Immature natural killer cell (primary cell): ENCODE measurements at places on chromosomes 4 and X. TPM values are rescaled to one million over a fixed set of nuclear protein-coding genes. Genes with fewer than 3 reads are reported as not detected.

Gene SAGE1
- not detected for polyA plus RNA-seq

Gene DAPP1
- 13.2 TPM for polyA plus RNA-seq

Gene BBS12
- 0.19 TPM for polyA plus RNA-seq

Gene C4orf50
- 0.04 TPM for polyA plus RNA-seq

Gene PDCL2
- not detected for polyA plus RNA-seq

- H3K27ac ChIP-seq: no peak overlapping the region
- DNase-seq: no peak
- no peaks in the 10 kb centered on the region for H3K36me3 ChIP-seq
- H3K4me3 ChIP-seq: no peak overlapping the region
- H3K27me3 ChIP-seq: peaks cover 21% of the 10 kb centered on the region
- peaks cover 15% of the 10 kb centered on the region for H3K4me1 ChIP-seq
Measured at GRCh38 chr4:127783955-127784770, 2.0 kb downstream of the HSPA4L start.

GRCh38 chr4:115315182-115315581 is 201.8 kb upstream of the NDST4 start:
- no peaks in the 10 kb centered on the region for H3K4me1 ChIP-seq
- H3K36me3 ChIP-seq: no peaks in the 10 kb centered on the region
- DNase-seq: no peak
- H3K4me3 ChIP-seq: no peak overlapping the region

- no peaks in the 10 kb centered on the region for H3K4me1 ChIP-seq
- H3K36me3 ChIP-seq: peaks cover 12% of the 10 kb centered on the region
- no peak overlapping the region for H3K4me3 ChIP-seq
- peak overlapping the region; percentile 2 for H3K27ac ChIP-seq
- H3K27me3 ChIP-seq: peaks cover 4% of the 10 kb centered on the region
Measured at GRCh38 chrX:47880927-47881326, 44.2 kb downstream of the ZNF81 start.

GRCh38 chr4:71221510-71222466 is 117.0 kb upstream of the SLC4A4 start:
- H3K4me1 ChIP-seq: peaks cover 41% of the 10 kb centered on the region
- H3K27me3 ChIP-seq: peaks cover 5% of the 10 kb centered on the region
- no peak overlapping the region for H3K27ac ChIP-seq

DNA sequence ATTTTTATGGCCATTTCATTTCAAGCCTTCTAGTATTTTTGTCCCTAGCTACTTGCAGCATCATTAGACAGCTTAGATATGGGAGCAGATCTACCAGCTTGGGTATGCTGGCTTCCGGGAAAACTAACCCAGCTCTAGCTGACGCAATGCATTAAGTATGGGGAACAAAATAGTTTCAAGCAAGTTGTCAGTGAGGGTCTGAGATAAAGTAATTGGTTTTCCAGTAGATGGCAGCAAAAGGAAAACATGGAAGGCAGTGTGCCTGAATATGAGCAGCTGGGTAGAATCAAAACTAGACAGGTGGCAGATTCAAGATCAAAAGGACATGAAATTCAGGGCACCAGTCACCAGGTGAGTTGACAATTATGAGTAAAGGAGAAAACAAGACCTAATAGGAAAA is 340.9 kb upstream of the CTSO start:
- H3K4me3 ChIP-seq: no peak overlapping the region
- no peak overlapping the region for H3K27ac ChIP-seq
- H3K27me3 ChIP-seq: no peaks in the 10 kb centered on the region

DNA sequence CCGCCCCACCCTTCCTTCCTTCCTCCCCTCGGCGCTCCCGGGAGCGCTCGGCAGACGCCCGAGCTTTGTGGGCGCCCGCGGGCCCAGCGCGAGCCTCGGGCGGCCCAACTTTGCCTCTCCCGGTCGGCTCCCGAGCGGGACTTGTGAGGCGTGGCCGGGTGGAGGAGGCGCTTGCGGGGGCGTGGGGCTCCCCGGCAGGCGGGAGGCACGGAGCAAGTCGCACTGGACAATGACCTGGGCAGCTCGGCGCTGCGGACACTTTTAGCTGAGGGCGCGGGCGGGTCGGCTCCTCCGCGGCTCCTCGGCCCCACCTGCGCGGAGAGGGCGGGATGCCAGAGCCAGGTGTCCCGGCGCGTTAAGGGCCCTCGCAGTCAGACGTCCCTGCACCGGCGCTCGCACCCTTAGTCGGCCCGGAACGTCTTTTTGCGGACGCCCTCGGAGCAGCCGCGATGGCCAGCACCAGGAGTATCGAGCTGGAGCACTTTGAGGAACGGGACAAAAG is 385 bp downstream of the DCLK2 start:
- no peaks in the 10 kb centered on the region for H3K36me3 ChIP-seq
- no peak overlapping the region for H3K27ac ChIP-seq
- peaks cover 4% of the 10 kb centered on the region for H3K4me1 ChIP-seq
- H3K4me3 ChIP-seq: no peak overlapping the region
- H3K27me3 ChIP-seq: peaks cover 26% of the 10 kb centered on the region

DNA sequence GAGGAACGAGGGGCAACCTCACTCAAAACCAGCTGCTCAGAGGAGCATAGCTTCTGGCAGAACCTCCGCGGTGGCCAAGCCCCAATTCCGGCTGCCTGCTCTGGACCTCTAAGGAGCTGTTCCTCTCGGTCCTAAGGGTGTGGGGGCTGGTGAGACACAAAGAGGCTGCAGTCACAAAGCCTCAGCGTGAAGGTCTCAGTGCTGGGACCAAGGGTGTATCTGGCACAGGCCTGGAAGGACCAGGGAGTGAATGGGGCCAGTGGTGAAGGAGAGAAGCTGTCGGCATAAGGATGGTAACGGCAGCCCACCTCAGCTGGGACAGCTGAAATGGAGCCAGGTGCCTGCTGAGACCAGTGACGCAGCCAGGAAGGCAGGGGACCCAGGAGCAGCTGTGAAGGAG is 5.3 kb downstream of the PDE6B start:
- no peaks in the 10 kb centered on the region for H3K27me3 ChIP-seq
- H3K36me3 ChIP-seq: no peaks in the 10 kb centered on the region
- no peak overlapping the region for H3K27ac ChIP-seq
- H3K4me1 ChIP-seq: no peaks in the 10 kb centered on the region
- DNase-seq: no peak

DNA sequence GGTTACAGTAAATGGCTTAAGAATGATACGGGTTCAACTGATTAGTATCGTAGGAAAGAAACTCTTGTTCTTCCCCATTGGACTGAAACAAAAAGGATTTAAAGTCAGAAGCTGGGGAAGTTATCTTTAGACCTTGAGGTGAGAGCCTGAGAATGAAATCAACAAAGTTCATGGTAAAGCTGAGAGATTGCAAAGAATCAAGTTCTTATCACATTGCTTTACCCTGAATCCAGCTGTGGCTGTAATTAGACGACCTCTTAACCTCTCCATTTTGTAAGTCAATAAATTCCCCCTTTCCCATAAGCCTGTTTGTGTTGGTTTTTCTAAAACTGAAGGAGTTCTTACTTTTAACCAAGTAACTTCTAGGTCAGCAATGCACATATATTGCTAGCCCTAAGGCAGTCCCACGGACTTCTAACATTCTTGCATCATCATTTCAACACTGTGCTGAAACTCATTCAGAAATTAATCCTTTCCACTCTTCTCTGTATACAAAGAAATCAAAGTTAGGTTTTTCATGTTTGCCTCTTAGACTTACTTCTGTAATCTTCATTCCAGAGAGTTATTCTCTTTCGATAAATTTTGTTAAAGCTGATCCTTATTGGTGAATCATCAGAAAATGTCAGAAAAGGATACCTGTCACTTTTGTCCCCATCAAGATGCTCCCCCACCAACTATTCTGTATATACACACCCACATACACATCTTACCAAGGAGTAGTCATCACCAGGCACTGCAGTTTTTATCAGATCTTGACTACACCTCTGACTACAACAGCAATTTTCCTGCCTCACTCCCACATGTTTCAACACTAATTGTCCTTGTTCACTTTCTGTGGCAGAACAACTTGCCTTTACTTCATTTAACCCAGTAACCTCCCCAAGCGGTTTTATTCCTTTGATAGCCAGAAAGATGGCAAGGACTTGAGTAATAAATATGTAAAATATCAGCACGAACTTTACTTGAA is 77.9 kb upstream of the STK26 start:
- H3K36me3 ChIP-seq: no peaks in the 10 kb centered on the region
- peaks cover 10% of the 10 kb centered on the region for H3K27me3 ChIP-seq
- H3K27ac ChIP-seq: no peak overlapping the region
- no peak for DNase-seq

DNA sequence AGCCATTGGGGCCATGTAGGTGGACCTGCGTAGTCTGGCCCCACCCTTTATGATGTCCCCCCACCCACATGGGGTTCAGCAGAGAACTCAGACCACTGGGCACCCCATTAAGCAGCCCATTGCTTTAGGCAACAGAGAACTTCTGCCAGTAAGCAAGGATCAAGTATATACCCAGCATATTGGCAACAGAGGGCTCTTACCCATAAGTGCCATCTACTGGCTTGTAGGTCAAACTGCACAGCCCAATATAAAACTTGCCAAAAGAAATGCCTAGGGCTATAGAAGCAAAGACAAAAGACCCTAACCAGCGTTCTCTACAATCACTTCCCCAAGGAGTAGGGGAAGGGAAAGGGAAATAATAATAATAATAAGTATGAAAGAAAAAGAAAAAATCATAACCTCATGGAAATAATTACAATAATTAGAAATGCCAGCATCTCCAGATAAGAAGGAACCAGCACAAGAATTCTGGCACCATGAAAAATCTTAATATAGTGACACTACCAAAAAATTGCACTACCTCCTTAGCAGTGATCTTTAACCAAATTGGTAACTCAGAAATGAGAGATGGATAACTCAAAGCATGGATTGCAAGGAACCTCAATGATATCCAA is 1090.7 kb downstream of the FAT4 start:
- no peak for DNase-seq
- no peak overlapping the region for H3K4me3 ChIP-seq
- no peaks in the 10 kb centered on the region for H3K36me3 ChIP-seq
- no peaks in the 10 kb centered on the region for H3K27me3 ChIP-seq
- no peak overlapping the region for H3K27ac ChIP-seq

DNA sequence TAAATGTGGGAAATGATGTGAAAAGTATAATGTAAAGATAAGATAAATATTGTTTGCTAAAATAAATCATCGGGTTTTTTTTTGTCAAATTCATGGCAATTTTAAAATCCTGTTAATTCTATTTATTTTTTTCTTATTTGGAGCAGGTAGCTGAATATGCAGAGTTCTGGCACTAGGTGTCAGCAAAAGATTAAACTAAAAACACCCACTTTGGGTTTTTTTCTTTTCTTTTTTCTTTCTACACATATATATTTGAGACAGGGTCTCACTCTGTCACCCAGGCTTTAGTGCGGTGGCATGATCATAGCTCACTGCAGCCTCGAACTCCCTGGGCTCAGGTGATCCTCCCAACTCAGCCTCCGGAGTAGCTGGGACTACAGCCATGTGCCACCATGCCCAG is 6.9 kb upstream of the RAP2C start:
- no peaks in the 10 kb centered on the region for H3K4me1 ChIP-seq
- no peaks in the 10 kb centered on the region for H3K36me3 ChIP-seq
- no peak overlapping the region for H3K27ac ChIP-seq
- no peak overlapping the region for H3K4me3 ChIP-seq

- no peak for DNase-seq
- peaks cover 5% of the 10 kb centered on the region for H3K36me3 ChIP-seq
- peaks cover 44% of the 10 kb centered on the region for H3K4me1 ChIP-seq
- no peak overlapping the region for H3K27ac ChIP-seq
- H3K4me3 ChIP-seq: peak overlapping the region; percentile 19
Measured at GRCh38 chr4:148004228-148004857, 272.5 kb downstream of the ARHGAP10 start.

DNA sequence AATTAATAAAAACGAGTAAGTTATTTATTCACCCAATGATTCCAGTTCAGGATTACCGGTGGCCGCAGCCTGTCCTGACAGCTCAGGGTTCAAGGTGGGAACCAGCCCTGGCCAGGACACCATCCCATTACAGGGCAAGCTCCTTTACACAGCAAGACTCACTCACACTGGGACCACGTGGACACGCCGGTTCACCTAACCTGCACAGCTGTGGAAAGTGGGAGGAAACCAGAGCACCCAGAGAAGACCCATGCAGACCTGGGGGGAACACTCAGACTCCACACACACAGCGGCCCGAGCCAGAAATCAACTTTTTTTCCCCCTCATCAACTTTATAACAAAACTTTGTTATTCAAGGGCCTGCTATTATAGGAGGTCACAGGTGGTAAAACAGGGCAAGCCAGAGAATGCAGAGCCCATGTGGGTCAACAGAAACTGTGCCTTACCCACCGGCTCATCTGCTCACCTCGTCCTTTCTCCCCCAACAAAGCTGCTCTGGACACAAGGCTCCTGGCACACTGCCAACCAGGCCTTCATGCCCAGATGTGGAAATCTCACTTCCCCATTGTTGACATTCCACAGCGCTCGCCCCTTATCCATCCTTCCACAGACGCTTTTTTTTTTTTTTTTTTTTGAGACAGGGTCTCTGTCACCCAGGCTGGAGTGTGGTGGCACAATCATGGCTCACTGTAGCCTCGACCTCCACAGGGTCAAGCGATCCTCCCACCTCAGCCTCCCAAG is 8.0 kb upstream of the ODAPH start:
- peaks cover 18% of the 10 kb centered on the region for H3K36me3 ChIP-seq
- H3K27me3 ChIP-seq: no peaks in the 10 kb centered on the region
- no peak overlapping the region for H3K4me3 ChIP-seq
- H3K27ac ChIP-seq: no peak overlapping the region
- H3K4me1 ChIP-seq: no peaks in the 10 kb centered on the region

GRCh38 chr4:3384771-3385710 is 56.7 kb upstream of the HGFAC start:
- no peak overlapping the region for H3K4me3 ChIP-seq
- DNase-seq: no peak
- H3K27me3 ChIP-seq: peaks cover 7% of the 10 kb centered on the region
- H3K27ac ChIP-seq: peak overlapping the region; percentile 55
- peaks cover 5% of the 10 kb centered on the region for H3K36me3 ChIP-seq

- no peaks in the 10 kb centered on the region for H3K4me1 ChIP-seq
- H3K4me3 ChIP-seq: no peak overlapping the region
- no peak overlapping the region for H3K27ac ChIP-seq
- H3K36me3 ChIP-seq: no peaks in the 10 kb centered on the region
- peaks cover 4% of the 10 kb centered on the region for H3K27me3 ChIP-seq
Measured at GRCh38 chr4:2045518-2045951, 13.6 kb upstream of the NAT8L start.

GRCh38 chrX:66022632-66023384 is 17.1 kb downstream of the VSIG4 start:
- H3K4me3 ChIP-seq: no peak overlapping the region
- peak overlapping the region; percentile 12 for H3K27ac ChIP-seq
- H3K27me3 ChIP-seq: peaks cover 4% of the 10 kb centered on the region
- peaks cover 56% of the 10 kb centered on the region for H3K4me1 ChIP-seq
- peaks cover 6% of the 10 kb centered on the region for H3K36me3 ChIP-seq

GRCh38 chr4:1039493-1040343 is 28.3 kb downstream of the FGFRL1 start:
- no peak overlapping the region for H3K27ac ChIP-seq
- peaks cover 2% of the 10 kb centered on the region for H3K4me1 ChIP-seq
- no peaks in the 10 kb centered on the region for H3K36me3 ChIP-seq

DNA sequence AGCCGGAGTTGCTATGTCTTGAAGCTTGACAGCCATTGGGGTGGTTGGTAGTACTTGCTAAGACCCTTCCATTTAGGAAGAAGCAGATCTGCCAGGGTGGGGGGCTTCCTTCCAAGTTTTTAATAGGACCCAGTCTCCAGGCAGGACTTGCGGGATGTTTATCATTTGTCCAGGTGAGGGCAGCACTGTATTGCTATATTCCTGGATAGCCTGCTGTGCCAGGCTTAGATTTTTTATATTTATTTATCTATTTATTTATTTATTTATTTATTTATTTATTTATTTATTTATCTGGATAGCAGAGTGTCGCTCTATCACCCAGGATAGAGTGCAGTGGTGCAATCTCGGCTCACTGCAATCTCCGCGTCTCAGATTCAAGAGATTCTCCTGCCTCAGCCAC is 87.4 kb upstream of the CT45A1 start:
- H3K4me3 ChIP-seq: no peak overlapping the region
- no peak overlapping the region for H3K27ac ChIP-seq
- no peaks in the 10 kb centered on the region for H3K4me1 ChIP-seq
- DNase-seq: no peak
- H3K36me3 ChIP-seq: no peaks in the 10 kb centered on the region
- H3K27me3 ChIP-seq: peaks cover 2% of the 10 kb centered on the region
